ENCODE measurements at places on chromosomes 7 and 10.

DNA sequence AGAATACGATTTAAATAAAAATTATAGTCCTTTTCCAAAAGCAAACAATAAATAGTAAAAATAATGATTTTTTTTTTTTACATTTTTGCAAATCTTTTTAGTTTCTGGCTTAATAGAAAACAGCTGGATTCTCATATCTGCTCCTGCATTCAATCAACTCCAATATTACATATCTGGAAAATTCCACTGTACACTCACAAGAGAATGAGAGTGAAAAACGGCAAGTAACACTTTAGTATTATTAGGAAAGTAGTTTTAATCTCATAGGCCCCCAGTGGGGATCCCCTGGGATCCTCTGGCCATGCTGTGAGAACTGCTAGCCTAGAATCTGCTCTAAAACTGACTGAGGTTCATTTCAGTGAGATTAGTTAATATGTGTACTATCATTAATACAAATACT lies 128.6 kb upstream of the LRRN3 start:
- no peak for DNase-seq

- no peak for DNase-seq
These were observed 4.4 kb downstream of the HBP1 start for GRCh38 chr7:107173191-107173590.

DNA sequence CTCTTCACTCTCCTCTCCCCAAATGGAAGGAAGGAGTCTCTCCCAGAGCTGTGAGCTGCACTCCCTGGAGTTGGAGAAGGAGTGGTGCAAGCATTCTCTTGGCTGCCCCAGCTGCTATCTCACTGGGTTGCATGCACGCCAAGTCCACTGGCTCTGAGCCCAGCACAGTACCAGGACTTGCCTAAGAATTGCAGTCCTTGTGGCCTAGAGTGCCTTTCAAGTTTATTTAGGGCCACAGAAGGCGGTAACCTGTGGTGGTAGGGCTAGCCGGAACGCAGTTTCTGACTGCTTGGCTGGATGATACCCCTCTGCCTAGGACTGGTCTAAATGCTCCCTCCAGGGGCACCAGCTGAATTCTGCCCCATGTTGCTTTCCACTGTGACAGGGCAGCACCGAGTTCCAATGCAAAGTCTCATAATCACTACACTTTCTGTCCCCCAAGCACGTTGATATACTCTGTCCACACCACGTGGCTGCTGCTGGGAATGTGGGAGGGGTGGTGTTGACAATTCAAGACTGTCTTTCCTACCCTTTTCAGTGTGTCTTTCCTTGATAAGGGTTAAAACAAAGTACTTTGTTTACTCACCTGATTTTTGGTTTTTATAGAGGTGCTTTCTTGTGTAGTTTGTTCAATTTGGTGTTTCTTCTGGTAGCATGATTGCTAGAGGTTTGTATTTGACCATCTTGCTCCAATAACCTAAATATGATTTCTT lies 57.0 kb downstream of the PHTF2 start:
- no peak for DNase-seq

DNA sequence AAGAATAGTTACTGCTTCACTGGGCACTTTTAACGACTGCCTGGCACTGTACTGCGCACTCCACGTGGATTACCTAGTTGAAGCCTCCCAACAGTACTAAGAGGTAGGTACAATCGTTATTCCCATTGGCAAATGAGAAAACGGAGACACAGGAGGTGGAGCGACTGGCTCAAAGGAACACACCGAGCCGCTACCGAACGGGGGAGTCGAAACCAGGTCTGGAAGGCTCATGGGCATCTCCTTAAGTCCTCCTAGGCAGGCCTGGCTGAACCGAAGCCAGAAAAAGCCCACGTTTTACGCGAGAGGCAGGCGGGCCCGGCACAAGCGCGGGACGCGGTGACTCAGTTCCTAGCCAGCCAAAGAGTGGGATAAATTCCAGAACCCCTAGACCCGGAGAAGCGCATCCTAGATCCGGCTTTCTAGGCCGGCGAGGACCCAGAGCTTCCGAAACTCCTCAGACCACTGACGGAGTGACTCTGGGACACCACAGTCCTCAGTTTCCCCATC lies 472 bp downstream of the PDAP1 start:
- no peak for DNase-seq

GRCh38 chr10:3782146-3782450 lies 2.9 kb downstream of the KLF6 start:
- no peak for DNase-seq

DNA sequence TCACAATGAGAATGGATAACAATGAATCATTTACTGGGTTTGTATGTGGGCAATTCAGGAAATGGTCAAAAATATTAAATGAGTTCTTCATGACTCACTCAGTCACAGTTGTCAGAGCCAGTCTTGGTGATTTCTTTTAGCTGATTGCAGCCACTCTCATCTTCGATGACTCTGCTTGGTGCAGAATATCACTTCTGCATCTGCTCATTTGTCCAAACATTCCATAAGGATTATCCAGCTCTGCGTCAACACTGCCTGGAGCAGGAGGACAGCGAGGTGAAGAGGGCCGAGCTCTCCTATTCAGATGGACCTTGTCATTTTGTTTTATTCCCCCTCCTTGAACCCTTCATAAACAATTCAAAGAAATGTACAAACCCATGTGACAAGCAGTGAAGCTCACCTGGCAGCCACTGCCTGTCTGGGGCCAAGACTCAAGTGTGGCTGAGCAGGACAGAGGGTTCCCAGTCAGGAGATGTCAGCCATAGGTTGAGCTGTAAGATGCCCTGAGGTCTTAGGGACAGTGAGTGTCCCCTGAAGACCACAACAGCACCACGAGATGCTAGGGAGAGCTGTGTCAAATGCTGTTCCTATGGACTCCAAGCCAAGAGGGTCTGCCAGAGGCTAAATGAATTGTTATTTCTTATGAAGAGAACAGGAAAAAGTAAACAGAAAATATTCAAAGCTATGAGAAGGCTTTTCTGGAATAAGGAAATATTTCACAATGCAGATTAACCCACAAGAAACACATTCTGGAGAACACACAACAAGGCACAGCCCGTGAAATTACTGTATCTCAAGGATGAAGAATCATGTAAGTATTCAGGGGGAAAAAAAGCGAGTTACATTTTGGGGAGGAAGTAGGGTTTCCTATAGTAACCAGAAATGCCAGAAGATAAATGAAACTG lies 33.1 kb upstream of the EGFR start:
- DNase-seq, result no peak

Data from stimulated activated CD8-positive, alpha-beta memory T cell treated with anti-CD3 and anti-CD28 coated beads, Interleukin-15, amount 100 ng/mL, for 4 hours (primary cell).